Stimulated activated CD4-positive, alpha-beta T cell treated with anti-CD3 and anti-CD28 coated beads, Interleukin-12 subunit alpha, Interleukin-12 subunit beta, amount 100 ng/mL, for 24 hours (primary cell): ENCODE measurements at places on chromosomes 7 and 10.

GRCh38 chr10:99673492-99673891, 14.2 kb downstream of the ENTPD7 start:
- DNase-seq = no peak

- DNase-seq = no peak
These were observed 56.8 kb downstream of the HK1 start for GRCh38 chr10:69335063-69335587.

DNA sequence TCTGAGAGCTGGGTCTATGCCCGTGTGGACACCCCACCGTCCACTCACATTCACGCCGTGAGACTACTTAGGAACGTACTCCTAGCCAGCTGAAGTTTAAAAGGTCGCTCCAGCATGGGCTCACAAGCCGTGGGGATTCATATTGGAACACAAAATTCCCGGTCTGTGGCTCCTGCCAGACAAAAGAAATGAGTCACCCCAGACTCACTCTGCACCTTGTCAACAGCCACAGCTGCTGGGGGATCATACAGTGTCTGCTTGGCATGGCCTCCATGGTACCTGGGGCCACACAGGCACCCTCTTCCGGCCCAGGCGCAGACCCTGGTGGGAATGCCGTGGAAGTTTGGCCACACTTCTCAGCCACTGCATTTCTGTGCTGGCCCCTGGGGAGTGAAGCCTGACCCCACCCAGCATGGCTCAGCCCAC, 228.4 kb downstream of the DNAJB6 start:
- no peak for DNase-seq

- no peak for DNase-seq
These were observed 370.8 kb downstream of the EXOC4 start for GRCh38 chr7:133623721-133624120.

- DNase-seq = no peak
These were observed 58.0 kb downstream of the AHCYL2 start for GRCh38 chr7:129282865-129283264.
